ENCODE measurements at places on chromosomes 1 and 21.

- DNase-seq, result no peak
Observed at GRCh38 chr1:112247036-112247597, 148.9 kb upstream of the CTTNBP2NL start.

DNA sequence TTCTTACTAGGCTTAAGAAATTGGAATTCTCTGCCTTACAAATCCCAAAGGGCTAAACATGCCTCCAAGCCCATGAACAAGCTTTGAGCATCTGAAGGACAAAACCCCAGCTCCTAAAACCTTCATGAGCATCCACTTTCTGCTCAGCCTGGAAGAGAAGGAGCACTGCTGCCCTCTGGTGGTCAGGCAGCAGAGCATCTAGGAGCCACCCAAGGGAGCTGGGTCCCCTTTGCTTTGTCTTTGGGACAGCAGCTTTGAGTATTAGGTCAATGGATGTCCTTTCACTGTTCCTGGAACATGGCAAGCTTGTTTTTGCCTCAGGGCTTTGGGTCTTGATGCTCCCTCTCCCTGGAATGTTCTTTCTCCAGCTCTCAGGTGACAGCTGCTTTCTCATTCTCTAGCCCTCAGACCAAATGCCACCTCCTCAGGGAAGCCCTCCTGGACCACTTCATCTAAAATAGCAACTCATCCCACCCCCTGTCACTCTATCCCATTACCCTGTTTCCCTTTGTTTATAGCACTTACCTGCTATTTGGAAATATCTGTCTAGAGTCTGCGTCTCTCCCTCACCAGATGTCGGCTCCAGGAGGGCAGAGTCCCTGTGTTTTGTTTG lies 25.7 kb downstream of the RAB7B start:
- peak; percentile 69 for DNase-seq

- no peak for DNase-seq
Observed at GRCh38 chr1:58524353-58524945, 22.1 kb downstream of the OMA1 start.

DNA sequence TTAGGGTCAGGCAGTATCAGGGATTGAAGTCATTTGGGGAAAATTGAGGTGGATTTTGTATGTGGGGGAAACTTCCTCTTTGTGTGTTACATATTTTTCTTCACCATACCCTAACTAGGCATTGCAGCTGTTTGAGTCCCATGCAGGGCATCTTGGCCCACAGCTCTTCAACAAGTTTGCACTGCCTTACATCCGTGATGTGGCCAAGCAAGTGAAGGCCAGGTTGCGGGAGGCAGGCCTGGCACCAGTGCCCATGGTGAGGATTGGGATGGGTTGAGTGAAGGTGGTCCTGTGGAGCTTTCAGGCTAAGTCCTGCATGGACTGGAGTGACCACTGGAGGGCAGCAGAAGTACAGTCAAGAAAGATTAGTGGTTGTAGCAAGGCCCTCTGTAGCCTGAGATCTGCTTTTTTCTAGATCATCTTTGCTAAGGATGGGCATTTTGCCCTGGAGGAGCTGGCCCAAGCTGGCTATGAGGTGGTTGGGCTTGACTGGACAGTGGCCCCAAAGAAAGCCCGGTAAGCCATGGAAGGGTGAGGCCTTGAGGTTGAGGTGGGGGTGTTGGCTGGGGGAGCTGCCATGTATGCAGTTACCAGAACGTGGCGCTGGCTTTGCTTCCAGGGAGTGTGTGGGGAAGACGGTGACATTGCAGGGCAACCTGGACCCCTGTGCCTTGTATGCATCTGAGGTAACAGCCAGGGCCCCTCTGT lies 2.4 kb downstream of the UROD start:
- DNase-seq, result peak; percentile 62

DNA sequence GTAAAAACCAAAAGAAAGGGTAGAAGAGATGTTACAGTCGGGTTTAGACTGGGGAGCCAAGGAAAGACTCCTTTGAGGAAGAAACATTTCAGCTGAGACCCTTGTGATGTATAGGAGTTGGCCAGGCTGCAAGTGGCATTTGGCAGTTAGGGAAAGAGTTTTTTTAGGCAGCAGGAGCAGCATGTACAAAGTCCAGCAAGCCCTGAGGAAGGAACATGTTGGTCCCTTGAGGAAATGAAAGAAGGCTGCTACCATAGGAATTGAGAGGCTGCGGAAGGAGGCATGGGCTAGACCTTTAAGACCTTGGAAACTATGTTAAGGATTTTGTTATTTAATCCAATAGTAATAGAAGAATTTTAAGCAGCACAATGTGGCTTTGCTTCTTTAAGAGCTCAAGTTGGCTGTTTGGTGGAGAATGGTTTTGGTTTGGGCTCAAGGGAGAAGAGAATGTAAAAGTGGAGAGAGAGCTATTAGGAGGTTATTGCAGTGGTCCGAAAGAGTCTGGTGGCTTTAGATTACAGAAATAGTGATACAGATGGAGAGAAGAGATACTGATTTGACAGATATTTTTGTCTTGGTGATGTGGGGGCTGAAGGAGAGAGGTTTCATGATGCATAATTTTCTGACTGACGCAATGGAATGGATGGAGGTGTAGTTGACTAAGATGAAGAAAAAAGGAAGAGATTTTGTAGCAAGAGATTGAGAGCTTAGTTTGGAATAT lies 26.6 kb downstream of the SMAP2 start:
- no peak for DNase-seq

DNA sequence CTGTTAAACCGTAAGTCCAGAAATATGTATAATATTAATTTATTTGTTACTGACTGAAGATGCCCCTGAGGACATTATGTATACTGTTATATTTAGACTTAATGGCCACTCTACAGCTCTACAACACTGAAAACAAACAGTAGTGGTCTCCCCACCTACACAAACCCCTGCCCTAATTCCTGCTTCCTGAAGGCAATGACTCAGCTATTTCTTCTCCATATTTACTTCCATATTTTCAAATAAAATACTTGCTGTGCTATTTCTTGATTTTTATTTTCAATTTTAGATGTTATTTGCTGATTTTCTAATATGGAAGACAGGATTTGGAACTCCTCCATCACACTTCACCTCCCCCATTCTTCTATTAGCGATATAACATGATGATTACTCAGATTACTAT lies 97.6 kb downstream of the PCNX2 start:
- DNase-seq, result no peak

GRCh38 chr1:117836069-117836468 lies 93.4 kb downstream of the GDAP2 start:
- no peak for DNase-seq

- no peak for DNase-seq
Observed at GRCh38 chr1:205061227-205061626, 18.2 kb downstream of the CNTN2 start.

DNA sequence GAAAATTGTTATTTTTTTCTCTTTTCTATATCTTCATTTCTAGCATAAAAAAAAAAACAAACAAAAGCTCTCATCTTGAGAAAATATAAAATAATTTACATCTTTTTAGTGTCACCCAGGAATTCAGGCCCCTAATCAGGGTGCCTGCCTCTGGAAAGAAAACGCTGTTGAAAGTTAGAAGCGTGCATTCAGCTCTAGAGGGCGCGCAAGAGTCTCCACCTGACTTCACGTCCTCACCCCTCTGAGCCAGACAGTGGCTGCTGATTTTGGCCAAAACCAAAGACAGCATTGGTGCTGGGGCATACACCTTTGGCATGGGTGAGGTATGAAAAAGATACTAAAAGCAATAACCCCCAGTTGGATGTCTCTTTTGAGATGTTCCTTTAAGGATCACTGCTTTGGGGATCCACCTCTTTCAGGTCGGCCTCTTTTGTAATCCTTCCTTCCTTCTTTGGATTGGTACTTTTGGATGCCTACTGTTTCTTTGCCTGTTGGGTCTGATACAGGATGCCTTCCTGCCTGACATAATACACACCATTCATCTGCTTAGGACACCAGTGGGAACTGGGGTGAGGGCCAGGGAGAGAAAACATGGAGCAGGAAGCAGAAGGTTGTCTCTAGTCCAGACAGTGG lies 77.6 kb upstream of the CHRM3 start:
- no peak for DNase-seq

GRCh38 chr1:147515045-147515869 lies 26.0 kb upstream of the BCL9 start:
- DNase-seq, result no peak

- DNase-seq, result no peak
Observed at GRCh38 chr1:1770102-1770501, 8.2 kb downstream of the NADK start.

- no peak for DNase-seq
Observed at GRCh38 chr1:201636510-201636971, 97.6 kb downstream of the NAV1 start.

- DNase-seq, result no peak
Observed at GRCh38 chr1:228937851-228938536, 202.7 kb downstream of the RHOU start.

DNA sequence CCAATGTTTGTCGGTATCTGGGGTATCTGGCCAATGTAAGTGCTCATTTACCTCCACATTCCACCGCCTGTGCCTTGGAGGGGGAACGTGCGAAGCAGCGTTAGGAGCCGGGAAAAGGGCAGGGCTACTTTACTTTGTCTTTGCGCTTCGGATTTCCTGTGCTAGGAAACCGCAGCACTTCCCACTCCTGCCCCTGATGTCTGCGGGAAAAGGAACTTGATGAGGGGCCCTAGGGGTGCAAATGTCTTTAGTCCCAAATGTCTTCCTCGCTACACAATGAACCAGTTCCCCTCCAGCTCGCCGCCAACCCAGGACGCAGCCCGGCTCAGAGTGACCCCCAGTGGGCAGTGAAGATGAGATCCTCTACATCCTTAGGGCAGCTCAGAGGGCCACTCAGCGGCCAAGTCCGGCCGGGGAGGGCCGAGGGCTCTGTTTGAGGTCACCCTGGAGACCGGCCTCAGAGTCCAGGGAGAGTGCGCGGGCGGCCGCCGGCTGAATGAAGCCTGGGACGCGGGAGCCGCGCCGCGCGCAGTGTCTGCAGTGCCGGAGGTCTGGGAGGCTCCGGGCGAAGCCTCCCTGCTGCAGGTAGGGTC lies at the start of gene DYNLT5:
TSS of gene DYNLT5 (plus strand) at position 460 of the 593 bp plus-strand sequence. CDS start 2,200 bp downstream, outside the sequence.
- no peak for DNase-seq

DNA sequence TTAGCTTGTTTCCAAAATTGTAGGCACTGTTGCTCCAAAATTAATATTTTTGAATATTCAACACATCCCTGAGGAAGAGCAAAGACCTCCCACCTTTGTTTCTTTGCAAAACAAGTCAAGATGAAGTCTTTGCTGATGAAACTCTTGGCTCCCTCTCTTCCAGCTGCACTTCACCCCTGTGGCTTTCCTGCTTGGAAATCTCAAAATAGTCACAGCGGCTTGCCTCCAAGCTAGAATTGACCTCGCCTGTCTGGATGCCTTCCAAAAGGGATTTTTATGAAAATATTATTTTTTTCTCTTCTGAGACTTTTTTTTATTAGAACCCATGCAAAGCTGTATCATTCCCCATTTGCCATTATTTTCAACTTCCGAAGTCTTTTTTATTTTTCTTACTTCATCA lies 71.1 kb upstream of the MROH9 start:
- DNase-seq, result peak; percentile 94

DNA sequence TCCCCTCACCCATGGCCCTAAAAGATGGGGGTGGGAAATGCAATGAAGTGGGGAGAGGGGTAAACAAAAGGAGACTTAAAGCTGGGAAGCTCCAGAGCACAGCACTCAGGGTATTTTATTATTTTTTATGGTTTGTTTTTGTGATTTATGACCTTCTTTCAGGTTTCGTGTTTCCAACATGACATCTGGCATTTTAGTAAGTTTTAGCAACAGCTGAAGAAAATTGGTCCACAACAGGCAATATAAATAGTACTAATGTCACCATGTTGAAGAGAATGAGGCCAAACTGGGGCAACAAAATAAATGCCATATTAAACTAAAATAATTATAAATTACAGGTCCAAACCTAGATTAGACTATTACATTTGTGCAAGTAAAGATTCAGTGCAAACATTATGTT lies 56.3 kb downstream of the TBX15 start:
- DNase-seq, result no peak

DNA sequence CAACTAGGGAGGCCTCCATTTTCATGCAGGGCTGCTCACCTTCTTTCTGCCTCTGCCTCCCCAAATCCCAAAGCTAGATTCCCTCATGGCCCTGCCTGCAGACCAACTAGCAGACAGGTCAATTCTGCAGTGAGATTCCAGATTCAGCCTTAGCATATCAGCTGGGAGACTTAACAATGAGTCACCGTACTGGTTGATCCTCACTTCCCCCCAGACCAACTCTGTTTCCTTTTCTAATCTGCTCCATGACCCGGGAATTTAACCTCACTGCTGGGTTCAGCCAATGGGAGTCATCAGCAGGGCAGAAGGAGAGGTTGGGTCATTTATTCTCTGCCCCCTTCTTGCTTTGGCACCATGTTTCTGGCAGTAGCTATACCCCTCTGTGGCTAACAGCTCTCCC lies 140.6 kb upstream of the GRIK3 start:
- no peak for DNase-seq

- DNase-seq, result no peak
Observed at GRCh38 chr1:192811594-192812239, 2.9 kb downstream of the RGS2 start.

GRCh38 chr1:96376846-96377245 lies 344.7 kb upstream of the PTBP2 start:
- no peak for DNase-seq

DNA sequence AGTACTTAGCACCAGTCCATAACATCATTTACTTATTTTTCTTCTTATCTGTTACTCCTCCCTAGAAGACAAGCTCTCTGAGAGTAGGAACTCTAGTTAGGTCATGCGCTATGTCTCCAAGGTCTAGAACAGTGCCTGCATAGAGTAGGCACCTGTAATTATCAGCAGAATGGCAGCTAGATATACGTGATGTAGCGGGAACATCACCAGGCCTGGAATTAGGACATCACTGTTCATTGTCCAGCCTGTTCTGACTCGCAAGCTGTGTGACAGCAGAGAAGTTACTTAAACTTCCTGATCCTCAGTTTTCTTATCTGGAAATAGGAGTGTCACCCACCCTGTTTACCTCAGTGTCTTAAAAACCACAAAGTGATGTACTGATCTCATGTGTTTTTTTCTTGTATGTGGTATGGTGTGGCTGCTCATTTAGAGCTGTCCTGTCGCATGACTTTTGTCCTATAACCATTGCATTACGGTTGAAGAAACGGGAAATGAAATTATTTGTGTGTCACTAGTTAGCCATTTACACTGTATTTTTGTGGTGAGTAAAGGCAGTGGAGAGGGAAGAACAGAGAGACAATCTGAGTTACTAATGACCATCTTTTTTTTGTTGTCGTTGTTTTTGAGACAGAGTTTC lies 37.1 kb upstream of the EXO1 start:
- no peak for DNase-seq

DNA sequence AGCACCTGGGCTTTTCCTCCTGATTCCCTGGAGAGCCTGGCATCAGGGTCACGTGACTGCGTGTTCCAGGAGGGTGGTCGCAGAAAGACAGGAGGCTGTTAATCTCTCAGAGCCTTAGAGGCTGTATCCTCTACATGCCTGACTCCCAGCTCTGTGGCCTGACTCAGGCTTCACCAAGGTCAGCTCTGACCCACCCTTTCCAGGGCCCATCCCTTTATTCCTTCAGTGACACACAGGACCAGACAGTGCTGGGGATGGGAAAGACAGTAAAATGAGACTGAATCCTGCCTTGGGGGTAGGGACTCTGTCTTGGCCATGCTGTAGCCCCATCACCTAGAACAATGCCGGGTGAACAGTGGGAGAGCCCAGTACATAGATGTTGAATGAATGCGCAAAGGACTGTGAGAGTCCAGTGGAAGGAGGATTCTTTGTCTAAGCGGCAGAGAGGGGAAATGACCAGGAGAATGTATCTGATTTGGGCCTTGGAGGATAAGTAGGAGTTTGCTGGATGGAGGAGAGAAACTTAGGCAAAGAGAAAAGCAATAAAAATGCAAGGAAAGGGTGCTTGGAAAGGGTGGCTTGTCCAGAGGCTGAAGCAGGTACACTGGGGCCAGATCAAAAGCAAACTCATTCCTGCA lies 33.0 kb downstream of the EPHX1 start:
- no peak for DNase-seq
